Left renal pelvis (tissue), 4 donors: ENCODE measurements at places on chromosomes 4 and X. TPM values are rescaled to one million over a fixed set of nuclear protein-coding genes. Genes with fewer than 3 reads are reported as not detected.

DNA sequence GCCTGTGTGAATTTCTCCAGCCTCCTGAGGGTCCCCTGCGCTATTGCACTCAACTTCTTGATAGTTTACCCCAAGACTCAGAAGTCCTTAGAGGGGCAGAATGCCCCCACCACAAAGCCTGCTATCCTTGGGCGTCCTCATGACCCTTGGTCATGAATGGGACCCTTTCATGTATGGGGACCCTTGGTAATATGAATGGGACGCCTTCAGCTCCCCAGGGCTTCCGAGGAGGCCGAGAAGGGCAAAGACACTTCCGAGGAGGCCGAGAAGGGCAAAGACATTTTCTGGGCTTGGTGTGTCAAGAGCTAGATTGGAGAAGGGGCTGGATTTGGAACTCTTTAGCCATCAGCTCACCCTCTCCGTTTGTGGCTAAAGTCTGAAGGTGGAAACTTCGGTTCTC, 8.6 kb downstream of the SHOX start:
- DNase-seq: no peak

DNA sequence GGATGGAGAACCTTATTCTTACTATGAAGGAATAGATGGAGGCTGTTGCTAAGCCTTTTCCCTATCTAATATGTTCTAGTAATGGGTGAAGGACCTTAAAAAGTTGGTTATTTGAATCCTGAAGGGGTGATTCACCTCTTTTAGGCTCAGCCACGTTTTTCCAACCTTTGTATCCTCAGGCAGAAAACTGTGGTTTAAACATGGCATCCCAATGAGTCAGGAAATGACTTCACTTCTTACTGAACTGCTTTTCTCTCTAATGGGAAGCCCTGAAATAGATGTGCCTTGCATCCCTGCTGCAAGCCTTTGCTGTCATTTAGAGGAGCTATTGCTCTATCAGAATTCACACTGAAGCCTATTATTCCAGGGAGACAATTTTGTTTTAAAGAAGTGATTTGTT, 191.0 kb upstream of the ARX start:
- DNase-seq: no peak

DNA sequence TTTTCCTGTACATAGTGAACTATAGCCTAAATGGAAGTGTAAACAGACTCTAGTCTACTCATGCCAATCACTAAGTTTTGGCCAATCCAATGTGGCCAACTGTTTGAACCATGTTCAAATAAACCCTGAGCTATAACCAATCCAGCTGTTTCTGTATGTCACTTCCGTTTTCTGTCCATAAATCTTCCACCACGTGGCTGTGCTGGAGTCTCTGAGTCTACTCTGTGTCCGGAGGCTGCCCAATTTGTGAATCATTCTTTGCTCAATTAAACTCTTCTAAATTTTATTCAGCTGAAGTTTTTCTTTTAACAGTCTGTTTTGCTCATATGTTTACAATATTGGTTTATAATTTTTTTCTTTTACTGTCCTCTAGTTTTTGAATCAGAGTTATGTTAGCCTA, 112.3 kb upstream of the BANK1 start:
- DNase-seq: no peak

DNA sequence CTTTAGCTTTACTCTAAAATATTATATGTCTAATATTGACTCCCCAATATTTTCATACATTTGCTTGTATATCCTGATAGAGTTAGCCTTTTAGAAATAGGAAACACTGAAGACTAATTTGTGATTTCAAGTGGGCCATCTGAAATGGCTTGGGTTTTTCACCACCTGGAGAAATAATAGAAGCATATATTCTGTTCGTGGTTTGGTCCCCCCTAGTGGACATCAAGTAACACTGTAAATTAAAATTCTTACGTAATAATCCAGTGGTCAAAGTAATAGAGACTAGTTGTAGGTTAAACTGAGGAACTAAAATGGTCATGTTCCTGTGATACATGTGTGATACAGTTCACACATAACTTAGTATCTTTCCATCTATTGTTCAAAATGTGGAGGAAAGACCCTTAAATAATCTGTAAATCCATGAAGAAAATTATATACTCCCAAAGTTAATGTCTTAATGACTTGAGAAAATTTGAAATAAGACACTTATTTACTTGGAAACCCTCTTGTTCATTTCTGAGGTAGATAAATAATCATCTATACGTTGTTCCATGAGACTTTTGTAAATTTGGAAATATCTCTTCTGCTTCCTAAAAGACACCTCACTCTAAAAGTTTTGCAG, 79.8 kb upstream of the SMARCAD1 start:
- DNase-seq: no peak

GRCh38 chr4:113423631-113424030, 337.9 kb downstream of the CAMK2D start:
- DNase-seq: no peak

- DNase-seq: no peak
Observed at GRCh38 chrX:23952984-23953907, 45.4 kb downstream of the CXorf58 start.

DNA sequence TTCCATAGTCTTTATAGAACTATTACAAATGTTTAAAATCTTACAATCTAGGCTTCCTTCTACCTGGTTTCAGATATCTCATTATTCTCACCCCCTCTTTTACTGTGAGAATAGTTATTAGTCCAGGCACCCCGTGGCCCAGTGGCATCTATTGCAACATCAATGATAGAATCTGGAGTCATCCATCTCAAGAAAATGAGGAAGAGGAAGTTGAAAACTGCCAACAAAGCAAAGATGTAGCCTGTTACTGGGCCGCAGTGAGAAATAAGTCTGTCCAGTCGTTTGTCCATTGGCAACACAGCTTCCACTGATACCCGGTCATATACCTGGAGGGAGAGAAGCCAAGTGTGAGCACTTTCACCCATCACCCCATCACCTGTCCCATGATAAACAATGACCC, 6.0 kb upstream of the ASB11 start:
- DNase-seq: no peak

DNA sequence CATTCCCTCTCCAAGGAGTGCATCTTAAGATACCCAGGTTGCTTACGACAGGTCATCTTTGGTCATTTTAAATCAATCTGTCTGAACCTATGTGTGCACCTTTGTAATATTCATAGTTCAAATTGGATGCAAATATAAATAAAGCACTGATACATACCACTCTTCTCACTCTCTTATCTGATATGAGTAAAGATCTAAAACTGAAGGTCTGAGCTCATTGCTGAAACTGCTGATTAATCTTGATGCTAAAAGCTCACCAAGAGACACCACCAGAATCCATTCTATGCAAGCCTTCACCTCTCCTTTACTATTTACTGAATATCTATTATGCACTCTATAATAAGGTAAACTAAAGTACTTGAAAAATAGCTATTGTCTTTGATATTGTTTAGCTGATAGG, 16.6 kb downstream of the HSD17B13 start:
- DNase-seq: no peak

The PGRMC1 gene
- polyA plus RNA-seq: 492 TPM

The GNL3L gene
- polyA plus RNA-seq: 19.8 TPM
